Right cardiac atrium (tissue), 5 donors: ENCODE measurements at places on chromosomes 7 and 10. TPM values are rescaled to one million over a fixed set of nuclear protein-coding genes. Genes with fewer than 3 reads are reported as not detected.
A peak's percentile ranks its signal among the peaks of the same experiment; 100 is the strongest.

Gene SHTN1
- total RNA-seq, result 4.9 TPM

Gene SPDYE8
- not detected for total RNA-seq

Gene NDUFA5
- 342 TPM for total RNA-seq

Gene OR9A2
- not detected for total RNA-seq

Gene JCAD
- 76.7 TPM for total RNA-seq

Gene PLCE1
- 12.4 TPM for total RNA-seq

Gene LRRTM3
- total RNA-seq, result not detected

Gene FAM25A
- total RNA-seq, result not detected

Gene TFEC
- 4.3 TPM for total RNA-seq

Gene SFTPA1
- 0.11 TPM for total RNA-seq

Gene UNCX
- total RNA-seq, result not detected

Gene CDC14C
- total RNA-seq, result not detected

Gene AQP1
- 254 TPM for total RNA-seq

Gene DENND2A
- 12.1 TPM for total RNA-seq

Gene GUSB
- total RNA-seq, result 24.8 TPM

Gene PCDH15
- total RNA-seq, result 2.7 TPM

DNA sequence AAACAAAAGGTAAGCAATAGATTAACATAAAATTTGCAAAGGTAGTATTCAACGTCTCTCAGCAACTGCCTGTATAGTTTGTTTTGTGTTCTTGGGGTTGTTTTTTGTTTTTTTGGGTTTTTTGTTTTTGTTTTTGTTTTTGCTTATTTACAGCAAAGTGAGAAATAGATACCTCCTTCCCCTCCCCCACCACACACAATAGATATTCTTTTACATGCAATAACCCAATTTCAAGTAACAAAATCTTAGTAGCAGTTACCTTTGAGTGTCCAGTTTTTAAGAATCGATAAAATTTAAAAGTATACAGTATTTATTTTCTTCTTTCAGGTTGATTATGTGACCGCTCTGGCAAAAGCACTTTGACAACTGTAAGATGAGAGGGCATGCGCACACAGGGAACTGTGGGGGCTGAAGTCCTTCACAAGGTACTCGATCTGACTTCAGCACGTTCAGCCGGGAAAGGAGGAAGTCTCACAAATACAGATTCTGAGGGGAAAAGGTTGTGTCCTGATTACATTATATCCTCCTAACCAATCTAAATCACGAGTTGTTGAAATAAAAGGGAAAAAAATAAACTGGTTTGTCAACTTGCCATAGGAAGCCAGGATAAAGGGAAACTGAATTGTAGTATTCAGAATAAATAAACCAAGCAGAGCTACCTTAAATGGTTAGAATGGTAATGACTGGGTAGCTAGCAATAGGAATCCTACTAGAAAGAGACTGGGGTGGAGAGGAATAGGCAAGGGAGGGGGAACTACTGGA is 47.8 kb downstream of the CPEB3 start:
- DNase-seq, result peak; percentile 51

DNA sequence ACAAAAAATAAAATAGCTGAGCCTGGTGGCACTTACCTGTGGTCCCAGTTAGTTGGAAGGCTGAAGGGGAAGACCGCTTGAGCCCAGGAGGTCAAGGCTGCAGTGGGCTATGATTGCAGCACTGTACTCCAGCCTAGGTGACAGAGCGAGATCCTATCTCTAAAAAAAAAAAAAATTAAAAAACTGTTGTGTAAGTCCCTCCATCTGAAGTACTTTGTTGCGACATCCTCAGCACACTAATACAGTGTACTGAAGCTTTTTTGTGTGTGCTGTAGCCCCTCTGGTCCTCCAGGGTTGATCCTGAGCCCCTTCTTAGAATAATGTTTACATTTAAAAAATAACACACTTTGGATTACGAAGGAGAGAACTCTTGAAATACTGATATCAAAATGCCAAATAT is 71.3 kb downstream of the PFKFB3 start:
- no peak for DNase-seq

- no peak for DNase-seq
Observed at GRCh38 chr7:20958572-20958971, 171.9 kb upstream of the SP8 start.

DNA sequence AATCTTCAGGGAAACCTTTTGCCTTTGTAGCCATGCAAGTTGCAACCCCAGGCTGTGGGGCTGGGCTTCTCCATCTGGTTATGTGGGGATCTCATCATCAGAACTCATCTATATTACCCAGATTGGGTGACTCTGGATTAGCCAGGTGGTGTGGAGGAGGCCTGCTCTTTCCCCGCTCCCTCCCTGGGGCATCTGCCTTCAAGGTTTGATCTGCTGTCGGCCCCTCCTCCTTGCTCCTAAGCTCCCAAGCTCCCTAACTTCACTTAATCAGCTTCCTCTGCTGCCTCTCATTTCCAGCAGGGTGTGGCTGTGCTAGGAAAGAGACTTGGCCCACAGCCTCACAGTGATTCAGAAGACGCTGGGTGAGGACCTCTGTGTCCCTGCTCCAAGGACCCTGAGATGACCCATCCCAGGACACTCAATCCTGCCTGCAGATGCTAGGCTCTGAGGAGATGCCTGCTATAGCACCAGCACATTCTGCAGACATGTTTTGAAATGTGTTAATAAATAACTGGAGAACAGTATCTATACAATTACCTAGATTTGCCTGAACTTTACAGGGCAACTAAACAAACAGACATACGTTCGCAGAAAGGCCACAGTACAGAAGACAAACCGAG is 392.1 kb upstream of the PODXL start:
- DNase-seq, result peak; percentile 76

GRCh38 chr7:148264933-148265557 is 325.5 kb upstream of the C7orf33 start:
- DNase-seq, result no peak

GRCh38 chr10:68560943-68561864 is 1.1 kb downstream of the TET1 start:
- DNase-seq, result peak; percentile 64

- no peak for DNase-seq
Observed at GRCh38 chr10:119254335-119254734, 47.0 kb downstream of the GRK5 start.

DNA sequence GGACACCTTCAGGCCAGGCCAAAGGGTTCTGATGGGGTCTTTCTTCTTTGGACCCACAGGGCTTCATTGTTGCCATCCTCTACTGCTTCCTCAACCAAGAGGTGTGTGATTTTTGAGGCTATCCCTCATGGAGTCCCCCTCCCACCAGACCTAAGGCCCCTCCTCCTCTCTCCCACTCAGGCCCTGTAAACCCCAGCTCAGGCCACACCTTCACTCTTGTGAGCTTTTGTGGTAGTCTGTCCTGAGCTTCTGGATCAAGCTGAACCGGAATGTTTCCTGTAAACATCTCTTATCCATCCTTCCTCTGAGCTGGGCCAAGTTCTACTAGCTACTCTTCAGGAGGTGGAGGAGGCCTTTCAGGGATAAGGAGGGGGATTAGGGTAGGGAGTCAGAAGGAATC is 13.5 kb downstream of the GHRHR start:
- no peak for DNase-seq

- no peak for DNase-seq
Observed at GRCh38 chr10:71625445-71626175, 94.0 kb downstream of the C10orf105 start.

- no peak for DNase-seq
Observed at GRCh38 chr7:121352323-121352722, 23.5 kb downstream of the WNT16 start.

DNA sequence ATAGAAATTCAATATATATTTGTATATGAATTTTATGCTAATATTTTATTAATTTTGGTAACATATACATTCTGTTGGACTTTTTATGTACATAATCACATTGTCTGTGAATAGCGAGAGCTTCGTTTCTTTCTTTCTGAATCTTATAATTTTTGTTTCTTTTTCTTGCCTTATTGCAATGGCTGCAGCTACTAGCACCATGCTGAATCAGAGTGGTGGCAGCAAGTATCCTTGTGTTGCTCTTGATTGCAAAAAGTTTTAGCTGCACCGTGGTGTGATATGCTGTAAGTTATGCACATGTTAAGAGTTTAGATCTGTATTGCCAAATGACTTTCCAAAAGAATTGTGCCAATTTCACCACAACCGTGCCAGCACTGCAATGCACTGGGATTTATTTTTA is 32.6 kb downstream of the ELFN1 start:
- DNase-seq, result no peak

GRCh38 chr7:38699471-38699870 is 68.3 kb upstream of the AMPH start:
- DNase-seq, result no peak

DNA sequence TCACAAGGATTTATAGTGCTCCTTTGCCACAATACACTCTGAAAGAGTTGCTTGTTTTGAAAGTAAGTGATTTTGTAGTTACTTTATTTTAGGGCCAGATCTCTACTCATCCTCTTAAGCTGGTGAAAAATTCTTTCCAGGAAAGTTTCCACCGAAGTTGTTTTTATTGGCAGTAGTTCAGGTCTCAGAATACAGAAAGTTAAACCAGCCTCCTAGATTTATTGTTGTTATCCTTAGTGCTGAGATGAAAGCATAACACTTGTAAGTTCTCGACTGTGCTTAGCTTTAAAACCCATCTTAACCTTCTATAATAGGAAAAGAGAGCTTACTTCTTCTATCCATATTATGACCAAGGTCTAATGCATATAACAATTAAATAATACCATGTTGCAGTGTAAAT is 5.5 kb downstream of the AP3M1 start:
- DNase-seq, result no peak

GRCh38 chr7:123673752-123674398 is 18.2 kb downstream of the LMOD2 start:
- no peak for DNase-seq

DNA sequence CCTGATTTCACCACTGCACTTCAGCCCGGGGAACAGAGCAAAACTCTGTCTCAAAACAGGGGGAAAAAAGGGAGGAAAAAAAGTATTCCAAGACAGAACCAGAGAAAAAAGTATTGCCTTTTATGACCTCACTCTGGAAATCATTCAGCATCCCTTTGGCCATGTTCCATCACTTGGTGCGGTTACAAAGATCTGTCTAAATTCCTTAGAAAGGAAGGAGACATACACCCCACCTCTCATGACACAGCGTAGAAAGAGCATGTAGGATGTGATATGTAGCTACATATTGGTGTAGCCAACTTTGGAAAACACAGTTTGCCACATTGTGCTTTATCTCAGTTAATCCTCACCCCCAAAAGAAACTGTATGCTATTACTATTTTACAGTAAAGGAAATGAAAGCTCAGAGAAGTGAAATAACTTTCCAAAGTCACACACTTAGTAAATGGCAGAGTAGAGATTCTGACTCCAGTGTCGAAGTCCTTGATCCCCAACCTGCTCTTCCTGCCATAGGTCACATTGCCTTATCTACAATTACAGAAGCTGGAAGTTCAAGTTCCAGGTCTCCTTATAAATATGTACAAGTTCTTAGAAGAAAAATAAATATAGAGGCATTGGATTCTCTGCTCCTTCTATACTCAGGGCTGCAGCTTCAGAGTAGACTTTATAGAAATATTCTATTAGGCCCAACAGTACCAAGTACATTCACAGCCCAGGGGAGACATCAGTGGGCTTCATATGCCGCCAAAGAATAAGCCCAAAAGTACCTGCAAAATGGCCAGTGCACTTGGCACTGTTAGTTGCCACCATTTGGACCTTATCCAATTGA is 91.6 kb upstream of the KMT2E start:
- no peak for DNase-seq

DNA sequence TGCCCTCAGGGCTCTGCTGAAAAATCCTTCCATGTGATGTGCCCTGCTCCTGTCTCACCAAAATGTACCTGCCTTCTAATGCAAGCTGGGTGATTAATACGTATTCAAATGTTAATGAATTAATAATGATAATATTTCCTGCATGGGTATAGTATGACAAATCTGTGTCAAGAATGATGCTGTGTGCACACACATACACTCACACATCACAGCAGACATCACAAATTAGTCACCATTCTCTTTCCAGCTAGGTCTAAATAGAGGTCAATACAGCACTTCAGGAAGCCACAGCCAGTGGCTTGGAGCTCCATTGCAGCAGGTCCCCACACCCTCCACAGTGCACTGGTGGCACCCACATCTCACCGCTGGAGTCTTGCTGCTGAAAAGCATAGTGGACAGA is 681.2 kb upstream of the NRP1 start:
- no peak for DNase-seq

DNA sequence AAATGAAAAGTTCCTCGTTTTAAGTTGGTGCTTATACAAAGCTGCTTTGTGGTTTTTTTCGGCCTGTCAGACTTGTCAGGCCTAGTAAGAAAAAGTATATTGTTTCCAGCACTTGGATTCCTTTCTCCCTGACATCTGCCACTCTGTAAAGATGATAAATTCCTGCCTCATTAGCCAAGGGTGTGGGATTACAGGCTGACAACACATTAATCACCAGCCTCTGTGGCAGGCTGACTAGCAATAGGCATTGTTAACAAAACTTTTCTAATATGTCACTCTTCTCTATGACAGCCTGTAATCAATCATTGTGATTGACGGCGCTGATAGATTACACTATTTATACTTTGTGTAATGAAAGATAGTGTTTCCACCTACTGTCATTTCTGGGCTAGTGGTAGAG is 682.5 kb downstream of the LRMDA start:
- DNase-seq, result no peak

DNA sequence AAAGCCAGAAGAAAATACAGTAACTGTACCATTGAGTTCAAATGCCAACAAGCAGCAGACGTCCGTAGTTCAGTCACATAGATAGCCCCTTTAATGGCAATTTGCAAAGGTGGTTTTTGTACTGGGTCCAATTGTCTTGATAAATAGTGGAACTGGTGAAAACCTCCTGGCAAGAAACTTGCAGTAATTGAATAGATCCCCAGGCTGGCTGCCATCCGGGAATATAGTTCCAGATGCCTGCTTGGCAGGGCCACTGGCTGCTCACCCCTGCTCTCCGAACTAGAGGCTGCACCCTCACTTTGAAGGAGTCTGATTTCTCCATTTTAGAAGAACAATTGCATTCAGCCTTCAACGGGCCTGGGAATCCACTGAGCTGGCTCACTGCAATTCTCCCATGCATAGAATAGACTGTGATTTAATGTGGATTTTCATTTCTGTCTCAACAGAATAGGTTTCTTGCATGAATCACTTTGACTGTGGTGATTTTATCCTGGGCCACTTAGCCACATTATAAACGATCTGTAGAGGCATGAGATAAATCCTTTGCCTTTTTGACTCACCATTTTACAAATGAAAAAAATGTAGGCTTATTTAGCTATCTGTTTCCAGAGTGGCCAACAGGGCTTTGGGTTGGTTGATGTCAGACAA is 35.9 kb upstream of the ELMO1 start:
- no peak for DNase-seq

DNA sequence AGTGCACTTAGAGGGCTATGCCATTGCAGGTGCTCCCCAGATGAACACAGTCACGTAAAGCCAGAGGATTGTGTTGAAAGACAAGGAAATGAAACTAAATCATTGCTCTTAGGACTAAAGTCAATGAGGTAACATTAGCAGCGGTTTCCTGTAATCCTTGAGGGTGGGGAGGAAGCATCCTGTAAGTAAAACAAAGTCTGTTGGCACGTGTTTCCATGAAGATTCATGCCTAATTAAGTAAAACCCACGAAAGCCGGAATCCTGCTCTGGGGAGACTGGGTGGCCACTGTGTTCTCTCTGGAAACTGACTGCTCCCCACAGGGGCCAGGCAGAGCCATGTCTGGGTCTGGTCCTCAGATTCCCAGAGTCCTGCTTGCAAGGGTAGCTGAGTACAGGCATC is 18.3 kb downstream of the STEAP1B start:
- no peak for DNase-seq

GRCh38 chr10:89646889-89647657 is 2.0 kb upstream of the PANK1 start:
- DNase-seq, result no peak

- DNase-seq, result no peak
Observed at GRCh38 chr10:72009051-72009424, 44.8 kb downstream of the CHST3 start.
